ENCODE measurements at places on chromosomes 3 and 15.

DNA sequence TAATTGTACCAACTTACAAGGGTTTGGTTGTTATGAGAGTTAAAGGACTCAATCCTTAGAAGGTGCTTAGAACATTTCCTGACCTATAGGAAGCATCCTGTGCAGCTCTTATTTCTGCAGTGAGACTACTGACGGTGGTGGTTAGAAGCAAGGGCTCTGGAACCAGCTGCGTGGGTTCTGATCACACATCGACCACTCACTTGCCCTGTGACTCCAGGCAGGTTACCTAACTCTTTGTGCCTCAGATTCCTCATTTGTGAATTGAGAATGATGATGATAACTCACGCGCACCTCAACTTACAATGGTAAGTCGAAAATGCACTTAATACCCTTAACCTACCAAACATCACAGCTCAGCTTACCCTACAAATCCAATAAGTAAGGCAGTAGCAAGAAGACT is 80.7 kb upstream of the SPATA12 start:
- no peak for DNase-seq

GRCh38 chr3:155658671-155659261 is 86.1 kb downstream of the PLCH1 start:
- no peak for DNase-seq

- DNase-seq: no peak
Observed at GRCh38 chr3:156626104-156626503, 48.3 kb upstream of the TIPARP start.

DNA sequence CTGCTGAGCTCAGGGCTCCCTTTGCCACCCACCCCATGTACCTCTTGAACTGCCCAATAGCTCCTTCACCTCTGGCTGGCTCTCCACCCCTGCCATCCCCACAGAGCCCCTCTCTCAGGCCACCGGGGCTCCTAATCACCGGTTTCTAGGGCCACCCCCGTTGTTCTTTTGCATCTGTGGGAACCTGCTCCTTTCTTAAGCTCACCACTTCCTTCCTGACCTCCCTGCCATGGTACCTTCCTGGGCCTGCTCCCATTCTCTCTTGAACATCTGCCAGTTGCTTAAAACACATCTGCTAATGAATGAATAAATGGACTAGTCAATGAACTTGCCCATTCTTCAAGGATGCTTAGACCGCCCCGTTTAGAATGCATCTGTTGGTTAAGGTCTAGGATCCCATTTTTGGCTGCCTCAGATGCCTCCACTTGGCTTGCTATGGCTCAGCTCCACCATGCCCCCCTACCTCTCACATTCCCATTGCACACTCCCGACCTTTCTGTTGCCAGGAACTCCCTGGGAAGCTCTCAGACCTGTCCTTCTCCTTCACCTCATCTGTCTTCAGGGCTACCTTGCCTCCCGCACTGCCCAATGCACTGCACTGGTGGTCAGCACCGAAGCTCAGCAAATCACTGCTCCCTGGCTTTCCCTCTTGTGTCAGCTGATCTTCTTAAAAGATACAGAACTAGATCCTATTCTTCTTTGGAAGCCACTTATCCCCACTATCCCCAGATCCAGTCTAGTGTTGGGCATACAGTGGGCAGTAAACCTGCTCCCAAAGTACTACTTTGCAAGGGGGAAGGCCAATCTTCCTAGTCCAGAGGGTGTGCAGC is 9.1 kb downstream of the AMOTL2 start:
- DNase-seq: no peak

DNA sequence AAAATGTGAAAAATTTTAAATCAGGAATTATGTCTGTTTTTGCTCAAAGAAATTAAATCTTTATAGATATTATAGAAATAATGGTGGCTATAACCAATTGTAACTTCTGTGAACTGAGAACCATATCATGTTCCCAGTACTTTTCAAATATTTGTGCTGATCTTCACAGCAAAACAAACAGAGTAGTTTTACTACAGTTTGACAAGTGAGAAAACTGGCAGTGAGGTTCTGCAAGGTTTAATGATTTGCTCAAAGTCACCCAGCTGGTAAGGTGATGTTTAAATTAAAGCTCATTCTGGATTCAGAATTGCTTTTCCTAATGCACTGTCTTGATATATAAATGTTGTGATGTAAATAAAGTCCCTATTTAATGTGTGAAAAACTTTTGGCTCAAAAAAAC is 22.0 kb upstream of the SPTSSB start:
- no peak for DNase-seq

- no peak for DNase-seq
Observed at GRCh38 chr15:75314552-75315290, 21.1 kb upstream of the COMMD4 start.

DNA sequence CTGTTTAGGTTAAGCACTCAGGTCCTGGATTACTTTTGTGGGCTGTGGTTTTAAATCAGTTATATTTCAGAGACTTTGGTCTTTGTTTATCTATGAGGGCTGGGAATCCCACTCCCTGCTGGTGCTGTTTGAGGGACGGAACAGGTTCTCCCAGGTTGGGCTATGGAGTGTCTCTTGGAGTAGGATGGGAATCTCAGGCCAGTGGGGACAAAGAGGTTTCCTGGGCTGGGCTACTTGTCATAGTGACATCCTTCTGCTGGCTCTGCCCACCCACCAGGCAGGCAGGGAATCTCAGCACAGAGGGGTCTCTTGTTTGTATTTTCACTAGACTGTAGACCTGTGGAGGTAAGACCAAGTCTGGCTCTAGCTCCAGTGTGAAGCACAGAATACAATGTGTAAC is 47.2 kb upstream of the UBE3A start:
- no peak for DNase-seq

- DNase-seq: no peak
Observed at GRCh38 chr3:35602395-35602936, 36.9 kb upstream of the ARPP21 start.

DNA sequence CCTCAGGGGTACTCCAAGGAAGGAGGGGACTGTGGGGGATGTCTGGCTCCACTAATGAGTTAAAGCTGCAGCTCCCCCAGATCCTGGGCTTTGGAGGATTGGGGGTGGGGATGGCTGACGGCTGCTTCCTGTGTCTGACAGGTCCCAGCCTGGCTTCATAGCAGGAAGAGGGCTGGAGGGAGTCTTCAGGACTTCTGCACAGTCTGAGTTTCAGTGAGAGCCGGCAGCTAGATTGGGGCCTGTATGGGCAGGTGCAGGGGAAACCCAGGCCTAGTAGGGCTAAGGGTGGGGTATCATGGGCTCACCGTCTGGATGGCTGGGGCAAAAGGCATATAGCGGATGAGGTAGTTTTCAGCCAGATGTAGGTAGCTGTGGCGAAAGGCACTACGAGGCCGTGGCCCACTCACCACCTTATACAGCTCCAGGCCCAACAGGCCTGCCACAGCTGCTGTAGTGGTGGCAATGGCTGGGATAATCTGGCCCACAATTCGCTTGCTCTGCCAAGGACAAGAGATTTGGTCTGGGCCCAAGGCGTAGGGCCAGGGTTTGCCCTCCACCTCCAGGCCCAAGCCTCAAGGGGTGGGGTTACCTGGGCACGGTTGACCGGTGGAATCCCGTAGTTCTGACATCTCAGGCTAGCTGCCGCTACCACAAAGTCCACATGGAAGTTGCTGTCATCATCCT is 4.5 kb downstream of the INKA1 start:
- peak; percentile 52 for DNase-seq

DNA sequence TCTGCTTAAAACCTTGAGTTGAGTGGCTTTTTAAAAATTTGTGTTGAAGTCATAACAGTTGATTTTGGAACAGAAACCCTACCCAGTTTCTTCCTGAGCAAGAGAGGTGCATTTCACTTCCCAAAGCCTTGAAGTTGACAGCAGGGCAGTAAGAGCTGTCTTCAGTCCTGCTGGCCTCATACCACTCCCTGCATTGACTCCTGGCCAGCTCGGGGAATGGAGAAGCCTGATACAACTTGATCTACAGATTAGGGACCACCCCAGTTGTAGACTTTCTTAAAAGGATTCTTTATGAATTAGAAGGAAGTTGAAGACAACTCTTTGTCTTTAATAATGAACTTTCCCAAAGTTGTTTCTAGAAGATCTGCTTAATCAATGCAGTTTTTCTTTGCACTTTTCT is 90.6 kb upstream of the FLNB start:
- peak; percentile 17 for DNase-seq

- no peak for DNase-seq
Observed at GRCh38 chr3:37990527-37990926, at the start of gene VILL. Gene VILL (plus strand): TSS chr3:37990786. CDS start chr3:37993673, 2,887 bp downstream.

DNA sequence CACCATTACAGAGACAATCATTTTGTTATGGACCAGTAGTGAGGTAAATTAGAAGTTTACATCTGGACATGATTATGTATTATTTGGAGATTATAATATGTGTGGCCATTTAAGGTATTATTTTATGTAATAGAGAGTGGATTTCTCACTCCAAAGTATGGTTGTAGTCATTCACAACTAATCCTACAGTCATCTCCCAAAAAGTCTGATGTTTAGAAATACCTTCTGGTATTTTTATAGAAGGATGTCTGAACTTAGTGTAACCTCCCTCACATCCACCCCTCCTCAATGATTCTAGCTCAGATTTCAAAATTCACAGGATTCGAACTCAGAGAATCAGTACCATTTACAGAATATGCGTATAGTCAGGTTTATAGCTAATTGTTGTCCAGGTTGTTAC is 346.6 kb upstream of the MEIS2 start:
- peak; percentile 52 for DNase-seq

DNA sequence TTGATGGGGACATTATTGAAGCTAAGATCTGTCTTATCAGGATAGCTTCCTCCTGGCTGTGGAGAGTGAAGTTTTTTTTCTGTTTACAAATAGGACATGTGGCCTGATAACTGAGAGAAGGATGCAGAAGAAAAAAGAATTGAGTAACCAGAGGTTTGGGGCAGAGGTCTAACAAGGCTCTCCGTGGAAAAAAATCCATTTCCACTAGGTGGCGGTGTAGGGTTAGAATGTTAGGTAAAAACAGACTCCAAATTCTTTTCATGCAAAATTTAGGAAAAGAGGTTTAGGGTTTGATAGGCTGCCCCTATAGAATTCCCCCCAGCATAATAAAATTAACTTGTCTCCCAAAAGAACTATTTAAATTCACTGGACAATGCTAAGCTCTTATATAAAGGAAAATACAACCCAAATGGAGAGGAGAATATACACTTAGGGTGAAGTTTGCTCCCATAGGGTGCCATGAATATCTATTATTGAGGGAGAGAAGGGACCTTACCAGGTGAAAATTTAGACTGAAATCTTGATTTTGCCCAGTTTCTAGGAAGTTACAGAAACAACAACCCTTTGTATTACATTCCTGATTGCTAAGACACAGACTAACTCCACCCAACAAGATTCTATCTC is 1560.4 kb downstream of the OTOL1 start:
- DNase-seq: peak; percentile 39

GRCh38 chr15:67166280-67167009 is 88.0 kb downstream of the AAGAB start:
- DNase-seq: no peak

- DNase-seq: no peak
Observed at GRCh38 chr3:45795509-45795881, 841 bp downstream of the SLC6A20 start.

DNA sequence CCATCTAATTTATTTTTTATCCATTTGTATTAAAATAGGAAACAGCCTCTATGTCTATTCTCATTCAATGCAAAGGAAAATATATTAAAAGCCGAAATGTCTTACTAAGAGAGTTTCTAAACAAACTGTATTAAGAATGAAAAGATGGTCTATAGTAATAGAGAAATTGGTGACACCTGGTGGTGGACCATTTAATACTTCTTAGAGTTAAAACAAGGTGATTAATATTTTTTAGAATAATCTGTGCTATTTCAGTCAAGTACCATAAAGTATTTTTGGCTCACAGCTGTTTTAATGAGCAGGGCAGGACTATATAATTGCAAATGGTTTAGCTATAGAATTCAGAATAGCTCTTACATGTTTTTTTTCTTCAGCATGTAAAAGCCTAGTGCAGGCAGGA is 55.7 kb downstream of the SYNPR start:
- DNase-seq: peak; percentile 19

DNA sequence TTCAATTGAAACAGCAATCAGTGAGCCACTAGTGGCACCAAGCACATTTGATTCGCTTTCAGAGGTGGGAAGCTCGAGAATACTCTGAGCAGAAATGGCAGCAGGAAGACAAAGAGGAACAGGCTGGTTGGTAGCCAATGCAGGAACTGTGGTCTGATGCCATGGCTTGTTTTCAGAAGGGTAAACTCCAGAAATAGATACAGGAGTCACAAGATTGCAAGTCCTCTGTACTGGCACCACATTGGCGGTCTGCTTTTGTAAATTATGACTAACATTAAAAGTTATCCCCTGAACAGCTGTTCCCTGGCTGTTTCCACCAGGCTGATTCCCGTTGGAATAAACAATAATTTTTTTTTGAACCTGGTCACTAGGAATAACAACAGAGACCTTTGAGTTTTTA is 35.5 kb downstream of the USF3 start:
- DNase-seq: no peak

DNA sequence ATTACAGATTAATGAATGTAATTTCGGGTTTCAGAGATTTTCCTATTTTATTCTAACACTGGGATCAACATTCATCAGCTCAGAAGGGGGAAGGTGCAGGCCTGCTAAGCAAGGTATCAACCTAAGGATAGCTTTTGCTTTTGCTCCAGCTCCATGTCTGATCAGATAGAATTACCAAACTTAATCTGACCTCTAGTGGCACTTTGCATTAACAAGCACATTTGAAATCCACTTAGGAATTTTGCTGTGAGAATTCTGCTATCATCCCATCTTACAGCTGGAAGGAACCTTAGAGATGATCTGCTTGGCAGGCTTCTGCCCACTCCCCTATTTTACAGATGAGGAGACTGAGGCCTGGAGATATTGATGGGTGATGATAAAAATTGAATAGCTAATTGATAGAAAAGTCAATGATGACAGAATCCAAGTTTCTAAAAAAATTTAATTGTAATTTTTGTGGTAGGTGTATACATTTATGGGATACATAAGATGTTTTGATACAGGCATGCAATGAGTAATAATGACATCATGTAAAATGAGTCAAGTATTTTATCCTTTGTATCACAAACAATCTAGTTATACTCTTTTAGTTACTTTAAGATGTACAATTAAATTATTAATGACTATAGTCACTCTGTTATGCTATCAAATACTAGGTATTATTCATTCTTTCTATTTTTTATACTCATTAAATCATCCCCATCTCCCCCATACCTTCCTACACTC is 209.2 kb upstream of the ZPLD1 start:
- peak; percentile 77 for DNase-seq

DNA sequence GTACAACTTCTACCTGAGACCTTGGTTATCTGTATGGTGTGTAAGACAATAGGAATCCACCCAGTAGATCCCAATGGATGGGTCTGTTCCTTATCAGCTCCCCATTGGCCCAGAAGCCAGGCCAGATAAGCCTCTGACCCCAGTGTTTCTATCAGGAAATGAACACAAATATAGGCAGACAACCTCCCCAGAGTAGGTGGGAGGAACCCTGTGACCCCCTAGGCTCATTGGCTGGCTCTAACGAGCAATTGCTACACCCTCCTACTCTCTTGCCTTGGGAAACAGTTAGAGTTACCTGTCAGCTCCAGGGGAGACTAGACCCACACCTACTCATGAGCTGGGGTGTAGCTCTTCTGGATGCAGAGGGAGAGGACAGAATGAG is 299.9 kb downstream of the UACA start:
- no peak for DNase-seq

- no peak for DNase-seq
Observed at GRCh38 chr3:196400331-196400730, 31.9 kb downstream of the UBXN7 start.

GRCh38 chr3:147210676-147211075 is 195.7 kb downstream of the ZIC4 start:
- peak; percentile 34 for DNase-seq

- DNase-seq: peak; percentile 87
Observed at GRCh38 chr3:15875016-15875689, 77.4 kb upstream of the ANKRD28 start.
